ENCODE measurements at places on chromosomes 5 and 9.

- DNase-seq: peak; percentile 12
Measured at GRCh38 chr5:53031695-53032096, 42.5 kb downstream of the ITGA2 start.

- DNase-seq: peak; percentile 19
Measured at GRCh38 chr5:65076251-65076869, 307.6 kb downstream of the CWC27 start.

DNA sequence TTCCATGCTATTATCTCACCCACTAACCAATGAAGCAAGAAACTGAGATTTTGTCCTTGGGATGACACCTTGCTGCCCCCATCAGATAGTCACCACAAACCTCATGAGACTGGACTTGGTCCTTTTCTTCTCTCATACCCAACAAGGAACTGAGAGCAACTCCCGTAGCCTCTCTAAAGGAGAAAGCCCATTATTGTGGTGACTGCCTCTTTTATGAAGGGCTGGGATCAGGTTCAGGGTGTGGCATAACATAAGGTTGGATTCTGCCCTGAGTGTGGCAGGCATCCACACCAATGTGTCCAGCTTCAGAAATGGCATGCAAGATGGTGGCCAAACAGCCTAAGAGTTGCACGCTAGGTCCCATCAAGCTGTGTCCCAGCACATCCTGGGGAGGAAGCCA, 1.3 kb upstream of the ACTL7A start:
- no peak for DNase-seq

DNA sequence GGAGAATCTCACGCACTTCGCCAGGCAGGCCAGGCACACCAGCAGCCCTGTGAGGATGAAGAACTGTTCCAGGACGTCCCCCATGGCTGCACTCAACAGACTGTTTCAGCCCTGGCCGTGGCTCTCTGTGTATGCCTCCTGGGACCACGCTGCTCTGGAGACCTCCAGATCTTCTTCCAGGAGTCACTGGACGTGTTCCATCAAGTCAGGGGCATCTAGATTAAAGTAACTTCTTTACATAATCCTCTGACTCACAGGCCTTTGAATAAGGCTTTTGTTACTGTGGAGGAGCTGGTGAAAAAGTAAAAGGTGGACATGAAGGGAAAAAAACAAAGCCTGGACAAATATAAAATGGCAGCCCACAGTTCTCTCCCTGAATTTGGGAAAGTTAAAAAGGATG, at the start of gene HSD17B3:
Gene HSD17B3, minus strand, starts transcription at position 156 of the 400 bp plus-strand sequence. Its CDS starts 72 bp downstream, at position 84.
- no peak for DNase-seq

DNA sequence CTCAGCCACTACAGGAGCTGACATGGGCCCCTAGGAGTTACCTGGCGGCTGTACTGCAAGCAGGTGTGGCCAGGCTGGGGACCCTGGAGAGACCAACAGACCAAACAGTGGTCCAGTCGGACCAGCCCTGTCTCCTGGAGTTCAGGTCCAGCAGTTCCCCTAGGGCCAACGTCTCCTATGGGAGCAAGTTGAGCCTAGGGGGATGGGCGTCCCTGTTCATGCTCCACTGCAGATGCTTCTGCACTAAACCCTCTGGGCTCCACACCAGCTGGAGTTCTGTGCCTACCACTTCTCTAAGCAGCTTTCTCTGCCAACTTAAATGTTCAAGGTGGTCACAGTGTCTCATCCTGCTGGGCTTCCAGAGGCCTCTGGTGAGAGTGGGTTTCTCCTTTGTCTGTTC, 20.6 kb upstream of the OMD start:
- no peak for DNase-seq

DNA sequence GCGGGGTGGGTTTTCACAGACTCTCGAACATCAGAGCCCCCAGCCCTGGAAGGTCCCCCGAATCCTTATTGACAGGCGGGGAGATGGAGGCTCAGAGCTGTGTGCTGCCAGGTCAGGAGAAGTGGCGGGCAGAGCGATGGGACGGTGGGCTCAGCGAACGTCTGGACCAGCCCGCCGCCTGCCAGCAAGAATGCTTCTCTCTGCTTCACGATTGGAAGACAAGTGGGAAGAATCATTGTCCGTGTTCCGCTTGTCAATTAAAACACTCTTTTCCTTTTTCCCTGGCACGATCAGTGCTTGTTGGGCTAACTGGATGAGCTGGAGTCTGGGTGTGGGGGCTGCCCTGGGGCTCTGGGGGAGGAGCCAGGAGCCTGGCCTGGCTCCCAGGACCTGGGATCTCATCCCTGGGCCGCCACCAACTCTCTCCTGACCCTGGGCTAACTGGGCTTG, 1.6 kb downstream of the COL5A1 start:
- DNase-seq: no peak

DNA sequence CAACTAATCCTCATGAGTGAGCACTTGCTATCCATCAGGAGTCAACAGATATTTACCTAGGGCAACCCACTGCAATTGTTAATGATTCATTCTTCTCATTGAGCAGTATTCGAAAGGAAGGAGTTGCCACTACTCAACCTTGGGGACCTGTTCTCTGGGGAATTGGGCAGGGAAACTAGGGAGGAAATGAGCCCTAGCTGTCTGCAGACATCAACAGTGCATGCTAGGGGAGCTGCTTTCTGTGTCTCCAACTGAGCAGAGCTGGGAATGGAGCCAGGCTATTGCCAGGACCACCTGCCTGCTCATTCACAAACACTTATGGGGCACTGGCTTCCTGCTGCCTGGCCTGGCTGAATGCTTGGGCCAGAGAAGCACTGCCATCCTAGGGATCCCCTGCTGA, 183.4 kb downstream of the TMEM38B start:
- DNase-seq: no peak

GRCh38 chr9:72150127-72150526, 887 bp downstream of the GDA start:
- no peak for DNase-seq
